ENCODE measurements at places on chromosomes 4 and X.

GRCh38 chr4:168907119-168907698 is 102.8 kb downstream of the CBR4 start:
- DNase-seq: no peak

DNA sequence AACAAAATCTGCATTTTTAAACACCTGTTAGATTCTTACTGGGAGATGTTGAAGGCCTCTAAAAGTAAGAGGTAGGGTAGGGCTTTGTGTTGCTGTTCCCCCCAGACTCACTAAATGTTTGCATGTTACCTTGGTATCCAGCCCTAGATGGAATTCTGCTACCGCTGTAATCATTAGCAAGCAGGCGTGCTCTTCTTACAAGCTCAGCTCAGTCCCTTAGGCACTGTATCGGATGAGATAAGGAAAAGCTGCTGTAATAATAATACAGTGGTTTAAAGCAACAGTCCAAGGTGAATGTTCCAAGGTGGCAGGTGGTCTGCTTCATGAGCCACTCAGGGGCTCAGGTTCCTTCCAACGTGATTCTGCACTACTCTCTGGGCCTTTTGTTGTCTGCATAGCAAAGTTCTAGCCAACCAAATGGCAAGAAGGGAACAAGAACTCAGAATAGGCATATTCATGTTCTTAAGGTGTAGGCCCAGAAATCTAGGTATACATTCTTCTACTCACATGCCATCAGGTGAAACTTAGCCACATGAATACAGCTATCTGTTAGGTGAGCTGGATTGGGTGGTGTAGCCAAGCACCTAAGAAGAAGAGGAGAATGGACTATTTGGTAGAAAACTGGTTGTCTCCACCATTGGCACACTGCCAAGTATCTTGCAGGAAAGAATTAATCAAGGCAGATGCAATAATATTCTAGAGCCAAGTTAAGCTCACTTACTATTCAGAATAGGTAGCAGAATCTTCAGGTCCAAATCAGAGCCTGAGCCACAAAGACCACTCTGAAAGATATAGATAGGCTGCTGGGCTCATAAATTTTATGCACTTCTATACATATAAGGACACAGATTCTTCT is 46.0 kb downstream of the COQ2 start:
- DNase-seq: no peak

DNA sequence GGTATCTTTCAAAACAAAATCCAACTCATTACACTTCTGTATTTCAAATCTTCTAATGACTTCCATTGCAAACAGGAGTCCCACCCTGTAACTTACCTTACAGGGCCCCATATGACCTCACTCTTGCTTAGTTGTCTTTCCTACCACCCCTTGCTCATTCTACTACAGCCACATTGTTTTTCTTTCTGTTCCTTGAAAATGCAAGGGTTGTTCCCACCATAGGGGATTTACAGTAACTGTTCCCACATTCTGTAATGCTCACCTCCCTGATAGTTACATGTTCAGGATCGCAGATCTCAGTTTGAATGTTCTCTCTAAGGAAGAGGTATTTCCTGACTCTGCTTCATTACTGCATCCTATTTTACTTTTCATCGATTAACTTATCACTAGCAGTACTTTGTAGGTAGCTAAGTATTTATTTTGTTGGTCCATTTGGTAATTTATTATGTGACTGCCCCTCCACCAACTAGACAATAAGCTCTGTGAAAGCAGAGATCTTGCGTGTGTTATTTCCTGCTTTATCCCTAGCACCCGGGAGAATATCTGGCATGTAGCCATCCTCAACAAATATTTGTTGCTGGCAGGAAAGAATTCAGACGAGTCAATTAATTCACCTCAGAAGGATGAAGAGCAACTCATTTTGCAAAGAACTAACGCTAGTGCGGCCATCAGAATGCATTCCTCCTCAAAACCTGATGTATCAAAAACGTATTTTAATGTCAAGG is 21.4 kb downstream of the MAOB start:
- DNase-seq: no peak

DNA sequence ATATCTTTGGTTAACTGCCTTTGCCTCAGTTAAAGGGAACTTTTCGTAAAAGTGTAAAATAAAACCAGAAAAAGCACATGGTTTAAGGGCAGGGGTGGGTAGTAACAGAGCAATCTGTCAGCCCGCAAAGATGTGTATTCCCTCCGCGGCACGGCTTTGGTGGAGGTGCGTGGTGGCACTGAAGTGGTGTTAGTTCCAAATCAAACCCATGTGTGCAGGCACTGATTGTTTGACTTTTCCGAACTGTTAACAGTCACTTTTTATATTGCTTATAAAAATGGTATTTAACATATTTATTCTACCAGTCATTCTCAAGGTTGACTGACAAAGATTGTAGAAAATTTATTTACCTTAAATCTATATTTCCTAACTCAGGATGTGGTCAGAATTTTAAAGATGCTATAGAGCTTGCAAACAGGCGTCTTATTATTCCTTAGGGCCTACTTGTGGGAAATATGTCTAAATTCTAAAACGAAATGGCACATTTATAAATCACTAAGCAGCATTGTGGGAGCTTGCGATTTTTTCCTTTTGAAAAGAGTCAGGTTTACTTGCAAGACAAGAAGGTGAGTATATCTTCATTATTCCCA is 272.7 kb upstream of the PCDH18 start:
- no peak for DNase-seq

DNA sequence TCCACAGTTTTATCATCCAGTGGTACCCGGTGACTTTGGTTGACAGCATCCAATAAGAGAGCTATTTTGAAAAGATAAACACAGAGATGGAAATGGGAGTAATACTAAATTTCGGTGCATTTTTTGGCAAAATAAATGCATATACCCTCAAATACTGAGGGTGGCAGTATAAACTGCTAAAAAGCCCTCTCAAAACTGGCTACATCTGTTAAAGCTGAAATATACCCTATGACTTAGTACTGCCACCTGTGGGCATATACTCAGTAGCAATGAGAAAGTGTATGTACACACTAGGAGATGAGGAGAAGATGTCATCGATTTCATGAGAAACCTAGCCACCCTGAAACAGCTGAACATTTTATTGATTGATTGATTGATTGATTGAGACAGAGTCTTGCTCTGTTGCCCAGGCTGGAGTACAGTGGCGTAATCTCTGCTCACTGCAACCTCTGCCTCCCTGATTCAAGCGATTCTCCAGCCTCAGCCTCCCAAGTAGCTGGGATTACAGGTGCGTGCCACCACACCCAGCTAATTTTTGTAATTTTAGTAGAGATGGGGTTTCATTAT is 12.2 kb upstream of the TMEM128 start:
- peak; percentile 67 for DNase-seq

- DNase-seq: no peak
These were observed 143.0 kb downstream of the MAGEB17 start for GRCh38 chrX:16310326-16310725.

- DNase-seq: no peak
These were observed 65.3 kb downstream of the CASP3 start for GRCh38 chr4:184583738-184584502.

- no peak for DNase-seq
These were observed 101.7 kb upstream of the KLF8 start for GRCh38 chrX:56130436-56130835.

GRCh38 chrX:53280331-53281320 is 758 bp downstream of the IQSEC2 start:
- peak; percentile 51 for DNase-seq

DNA sequence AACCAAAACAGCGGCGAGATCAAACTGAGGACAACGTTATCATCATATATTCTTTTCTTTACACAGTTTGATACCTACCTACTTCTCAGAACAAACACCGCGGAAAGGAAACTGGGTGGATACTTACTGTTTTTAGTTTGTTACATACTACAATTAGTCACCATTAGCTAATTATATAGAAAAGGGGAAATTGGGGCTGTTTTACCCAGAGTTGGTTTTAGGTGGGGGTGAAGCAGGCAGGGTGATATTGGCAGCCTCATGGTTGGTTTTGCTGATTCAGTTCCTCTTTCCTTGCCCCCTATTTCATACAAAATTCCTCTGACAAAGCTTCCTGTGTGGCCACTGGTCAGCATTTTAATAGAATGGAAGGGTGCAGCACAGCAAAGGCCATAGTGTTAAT is 77.8 kb downstream of the SORBS2 start:
- no peak for DNase-seq

GRCh38 chr4:101790521-101791181 is at the start of gene BANK1:
Gene BANK1, plus strand, starts transcription at chr4:101790730. Its CDS starts 151 bp downstream, at chr4:101790881.
- no peak for DNase-seq

DNA sequence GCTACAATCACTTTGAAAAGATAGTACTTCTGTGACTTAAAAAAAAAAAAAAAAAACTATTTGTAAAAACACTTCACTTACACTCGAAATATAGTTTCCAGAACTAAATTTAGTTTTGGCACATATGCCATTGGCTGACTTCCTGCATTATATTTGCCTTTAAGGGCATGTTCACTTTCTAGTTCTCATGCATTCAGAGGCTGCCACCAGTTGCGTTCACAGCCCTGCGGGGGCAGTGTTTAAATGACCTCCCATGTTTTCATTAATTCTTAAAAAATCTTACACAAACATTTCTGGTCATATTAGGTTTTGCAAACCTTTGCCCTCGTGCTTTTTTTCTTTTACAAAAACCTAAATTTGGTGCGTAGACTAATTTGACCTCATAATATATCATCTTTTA is 12.4 kb upstream of the ARHGAP6 start:
- DNase-seq: no peak

GRCh38 chr4:119559044-119559647 is 69.5 kb downstream of the PDE5A start:
- DNase-seq: peak; percentile 60

DNA sequence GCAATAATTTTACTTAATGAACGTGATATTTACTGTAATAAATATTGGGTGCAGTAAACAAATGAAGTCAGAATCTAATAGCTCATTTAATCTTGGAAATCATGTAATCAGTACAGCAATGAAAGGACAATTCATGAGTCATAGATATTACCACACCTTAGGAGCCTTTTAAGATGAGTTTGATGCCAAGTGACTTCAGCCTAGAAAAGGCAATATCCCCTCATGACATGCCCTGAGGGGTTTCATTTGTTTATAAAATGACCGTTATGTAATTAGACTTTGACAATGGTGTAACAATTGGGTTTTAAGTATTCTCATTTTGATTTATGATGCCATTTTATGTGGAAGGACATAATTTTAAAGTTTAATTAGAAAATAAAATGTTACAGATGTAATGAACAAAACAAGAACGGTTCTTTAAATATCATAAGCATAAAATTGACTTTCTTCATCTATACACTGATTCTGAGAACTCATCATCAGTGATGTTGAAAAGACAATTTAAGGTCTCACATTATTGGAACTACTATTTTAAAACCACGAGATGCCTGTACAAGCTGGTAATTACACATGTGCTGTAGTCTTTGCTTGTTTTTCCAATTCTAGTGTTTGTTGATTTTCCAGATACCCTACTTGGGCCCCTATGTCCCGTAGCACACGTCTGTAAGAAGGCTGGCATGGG is 5.0 kb downstream of the FGF2 start:
- DNase-seq: no peak

DNA sequence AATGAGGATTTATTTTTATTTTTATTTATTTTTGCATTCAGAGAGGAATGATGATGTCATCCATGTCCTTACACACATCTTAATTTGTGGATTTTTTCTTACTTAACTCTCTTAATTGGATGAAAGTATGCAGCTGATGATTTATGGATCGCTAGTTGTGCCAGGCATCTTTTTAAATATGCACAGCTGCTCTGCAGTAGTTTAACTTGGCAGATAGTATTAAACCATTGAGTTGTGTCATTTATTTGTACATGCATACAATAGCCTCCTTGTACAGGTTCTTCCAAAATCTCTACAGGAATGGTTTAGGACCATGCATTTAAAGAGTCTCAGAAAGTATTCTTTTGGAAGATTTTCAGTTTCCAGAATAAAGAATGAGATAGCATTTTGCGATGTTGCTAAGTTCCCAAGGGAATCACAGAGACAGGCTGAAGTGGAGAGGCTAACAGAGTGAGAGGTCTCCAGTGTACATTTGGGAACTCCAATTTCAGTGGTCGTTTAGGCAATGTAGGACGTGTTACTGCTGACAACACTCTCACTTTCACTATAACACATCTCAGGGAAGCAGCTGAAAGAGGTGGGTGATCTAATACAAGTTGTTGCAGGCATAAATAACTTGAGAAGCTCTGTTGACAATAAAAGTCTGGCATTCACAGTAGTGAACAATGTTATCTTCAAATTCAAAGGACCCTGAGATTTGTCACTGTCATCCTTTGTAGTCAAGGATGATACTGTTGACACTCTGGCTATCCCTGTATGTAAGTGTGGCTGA is 49.9 kb upstream of the SCRG1 start:
- no peak for DNase-seq

DNA sequence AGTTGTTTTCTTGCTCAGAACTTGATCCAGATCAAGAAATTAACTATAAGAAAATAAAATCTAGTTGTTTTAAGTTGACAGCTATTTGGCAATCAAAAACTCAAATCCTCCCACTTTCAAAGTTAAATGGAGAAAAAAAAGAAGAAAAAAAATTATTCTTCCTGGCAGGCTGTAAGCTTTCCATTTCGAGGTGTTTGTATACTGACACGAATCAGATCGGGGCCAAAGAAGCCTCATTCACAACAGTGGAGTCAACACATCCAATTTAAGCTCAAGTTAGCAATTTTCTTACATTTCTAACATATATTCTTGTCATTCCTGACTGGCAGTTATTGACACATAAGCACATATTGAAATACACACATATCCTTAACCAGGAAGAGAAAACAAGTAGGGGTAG is 119.4 kb downstream of the UNC5C start:
- DNase-seq: no peak

DNA sequence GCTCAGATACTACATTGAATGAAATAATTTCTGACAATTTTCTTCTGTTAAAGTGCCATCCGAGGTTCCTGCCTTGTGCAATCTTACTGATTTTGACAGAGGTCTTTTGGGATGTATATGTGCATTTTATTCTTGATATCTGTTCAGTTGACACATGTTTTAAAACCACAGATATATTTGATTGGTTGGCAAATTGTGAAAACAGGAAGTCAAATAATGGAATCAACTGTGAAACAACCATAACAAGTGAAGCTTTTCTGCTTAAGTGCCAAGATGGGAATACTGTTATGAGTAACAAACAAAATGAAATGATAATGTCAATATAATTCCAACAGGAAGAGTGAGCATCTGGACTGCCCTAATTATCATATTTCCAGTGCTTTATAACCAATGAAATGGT is 84.9 kb upstream of the TET2 start:
- no peak for DNase-seq

- DNase-seq: no peak
These were observed 43.1 kb upstream of the RPS6KA3 start for GRCh38 chrX:20309806-20310205.

DNA sequence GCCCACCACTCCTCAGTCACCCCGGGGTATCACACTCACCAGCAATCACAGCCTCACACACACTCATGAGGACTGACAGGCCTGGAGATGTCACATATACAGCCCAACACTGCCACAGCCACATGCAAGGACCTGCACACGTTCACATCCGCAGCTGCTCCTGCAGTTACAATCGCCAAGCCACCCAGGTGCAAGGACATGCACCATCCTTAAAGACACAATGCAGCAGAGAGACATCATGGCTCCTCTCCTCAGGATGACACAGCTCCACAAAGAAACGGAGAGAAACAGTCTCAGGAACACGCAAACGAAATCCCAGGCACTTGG is 1.1 kb downstream of the PCSK1N start:
- no peak for DNase-seq
